Naive B cell (primary cell): ENCODE measurements at places on chromosomes 3 and 15.

DNA sequence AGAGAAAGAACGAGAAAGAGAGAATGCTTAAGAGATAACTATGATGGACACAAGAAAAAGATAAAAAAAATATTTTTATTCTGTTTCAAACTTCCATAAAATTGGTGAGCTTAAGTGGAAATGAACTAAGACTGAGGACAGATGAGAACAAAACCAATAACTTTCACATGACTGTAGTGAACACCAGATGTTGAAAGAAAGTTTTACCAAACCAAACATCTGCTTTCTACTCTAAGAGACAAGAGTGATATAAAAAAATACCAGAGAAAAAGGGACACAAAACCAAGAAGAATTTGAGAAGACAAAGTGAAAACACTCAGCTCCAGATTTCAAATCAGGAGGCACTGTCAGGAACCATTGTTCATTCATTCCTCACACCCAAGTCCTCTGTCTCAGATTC is 147.9 kb downstream of the IMPG2 start:
- no peak for DNase-seq

- no peak for DNase-seq
Observed at GRCh38 chr3:185318141-185318540, 44.8 kb upstream of the MAP3K13 start.

- no peak for DNase-seq
Observed at GRCh38 chr3:101665851-101666250, 11.1 kb downstream of the ZBTB11 start.

DNA sequence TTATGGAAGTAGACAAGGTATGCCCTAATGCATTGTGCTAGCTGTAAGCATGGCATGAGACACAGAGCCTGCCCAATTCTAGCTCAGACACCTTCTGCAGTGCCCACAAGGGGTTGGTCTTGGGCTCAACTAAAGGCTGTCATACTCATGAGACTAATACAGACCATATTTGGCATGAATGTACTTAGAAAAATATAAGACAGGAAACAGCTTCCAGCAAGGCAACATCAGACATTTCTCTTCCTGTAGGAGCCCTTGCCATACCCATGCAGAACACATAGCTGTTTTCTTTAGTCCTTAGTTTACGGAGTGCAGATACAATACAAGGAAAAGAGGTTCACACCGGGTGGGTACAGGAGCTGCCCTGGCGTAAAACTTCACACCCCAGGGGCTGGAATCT is 30.5 kb upstream of the NR1I2 start:
- no peak for DNase-seq

GRCh38 chr3:140152851-140153639 is 218.1 kb downstream of the CLSTN2 start:
- no peak for DNase-seq

DNA sequence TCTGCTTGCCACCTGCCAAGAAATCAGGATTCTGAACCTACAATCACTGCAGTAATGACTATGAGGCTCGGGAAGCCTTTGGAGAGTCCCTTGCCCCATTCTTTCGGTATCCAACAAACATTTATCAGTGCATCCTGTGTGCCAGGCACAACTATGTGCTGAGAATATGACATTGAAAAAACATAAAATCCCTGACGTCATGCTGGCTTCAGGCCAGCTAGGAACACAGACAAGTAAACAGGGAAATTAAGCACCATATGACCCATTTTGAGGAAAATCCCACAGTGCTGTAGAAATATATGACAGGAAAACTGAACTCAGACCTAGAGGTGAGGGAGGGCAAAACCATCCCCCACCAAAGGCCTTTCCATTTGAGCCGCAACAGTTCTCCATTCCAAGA is 34.1 kb upstream of the DET1 start:
- no peak for DNase-seq

GRCh38 chr15:25220834-25221233 is 218.0 kb downstream of the UBE3A start:
- no peak for DNase-seq

GRCh38 chr3:127853681-127854080 is 31.4 kb upstream of the MGLL start:
- no peak for DNase-seq

- peak; percentile 20 for DNase-seq
Observed at GRCh38 chr15:44194323-44195150, 534 bp downstream of the FRMD5 start.

GRCh38 chr15:40290545-40290917 is 7.7 kb upstream of the ANKRD63 start:
- no peak for DNase-seq

GRCh38 chr15:69315402-69316110 is 16.8 kb downstream of the PAQR5 start:
- no peak for DNase-seq
